ENCODE measurements at places on chromosomes 2 and 18.
A peak's percentile ranks its signal among the peaks of the same experiment; 100 is the strongest.

DNA sequence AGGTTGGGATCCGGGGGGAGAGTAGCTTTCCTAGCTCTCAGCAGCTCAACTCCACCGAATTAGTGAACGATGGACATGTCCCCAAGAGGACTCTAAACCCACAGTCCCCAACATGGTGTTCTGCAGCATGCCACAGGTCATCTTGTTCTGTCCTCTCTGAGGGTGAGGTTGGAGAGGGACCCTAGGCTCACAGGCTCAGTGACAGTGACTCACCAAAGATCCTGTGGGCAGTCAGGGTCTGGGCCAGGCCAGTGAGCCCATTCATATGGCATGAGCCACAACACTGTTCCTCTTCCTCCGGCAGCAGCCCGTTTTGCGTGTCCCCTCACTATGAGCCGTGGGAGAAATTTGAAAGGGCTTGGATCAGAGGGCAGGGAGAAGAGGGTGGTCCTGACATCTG is 2.8 kb upstream of the SLC20A1 start:
- DNase-seq, result no peak

DNA sequence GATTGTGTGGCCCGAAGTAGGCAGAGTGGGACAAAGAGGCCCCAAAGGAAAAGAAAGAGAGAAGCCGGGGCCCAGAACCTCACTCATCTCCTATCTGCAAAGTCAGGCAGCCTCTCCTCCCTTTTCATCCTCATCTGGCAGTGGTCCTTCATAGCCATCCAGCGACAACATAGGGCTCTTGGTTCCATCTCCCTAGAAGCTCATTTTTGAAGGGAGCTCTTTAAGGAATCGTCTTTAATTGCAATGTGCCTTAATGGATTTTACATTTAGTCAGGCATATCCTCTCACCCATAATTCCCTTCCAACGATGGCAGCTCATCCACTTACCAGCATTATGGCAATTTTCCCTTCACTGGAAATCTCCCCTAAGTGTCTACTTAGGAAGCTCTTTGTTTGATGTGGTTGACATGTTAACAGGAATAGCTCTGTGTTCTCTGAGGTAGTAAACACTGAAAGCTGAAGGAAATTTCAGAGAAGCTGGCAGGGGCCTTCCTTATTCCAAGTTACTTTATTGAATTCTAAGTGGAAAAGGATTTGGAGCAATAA is 780.6 kb downstream of the TSN start:
- DNase-seq, result no peak

- DNase-seq, result no peak
Measured at GRCh38 chr2:120385355-120386127, 39.6 kb downstream of the INHBB start.

DNA sequence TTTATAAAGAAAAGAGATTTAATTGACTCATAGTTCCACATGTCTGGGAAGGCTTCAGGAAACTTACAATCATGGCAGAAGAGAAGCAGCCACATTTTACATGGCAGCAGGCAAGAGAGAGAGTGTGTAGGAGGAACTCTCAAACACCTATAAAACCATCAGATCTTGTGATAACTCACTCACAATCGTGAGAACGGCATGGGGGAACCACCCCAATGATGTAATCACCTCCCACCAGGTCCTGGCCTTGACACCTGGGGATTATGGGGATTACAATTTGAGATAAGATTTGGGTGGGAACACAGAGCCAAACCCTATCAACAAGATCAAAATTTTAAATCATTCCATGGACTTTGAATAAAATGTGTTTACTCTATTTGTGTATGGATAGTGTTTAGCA is 575.6 kb downstream of the ADCYAP1 start:
- no peak for DNase-seq

GRCh38 chr2:233477548-233478433 is 88.8 kb downstream of the USP40 start:
- DNase-seq, result no peak

- DNase-seq, result peak; percentile 7
Measured at GRCh38 chr2:11446733-11447248, 19.2 kb downstream of the E2F6 start.

DNA sequence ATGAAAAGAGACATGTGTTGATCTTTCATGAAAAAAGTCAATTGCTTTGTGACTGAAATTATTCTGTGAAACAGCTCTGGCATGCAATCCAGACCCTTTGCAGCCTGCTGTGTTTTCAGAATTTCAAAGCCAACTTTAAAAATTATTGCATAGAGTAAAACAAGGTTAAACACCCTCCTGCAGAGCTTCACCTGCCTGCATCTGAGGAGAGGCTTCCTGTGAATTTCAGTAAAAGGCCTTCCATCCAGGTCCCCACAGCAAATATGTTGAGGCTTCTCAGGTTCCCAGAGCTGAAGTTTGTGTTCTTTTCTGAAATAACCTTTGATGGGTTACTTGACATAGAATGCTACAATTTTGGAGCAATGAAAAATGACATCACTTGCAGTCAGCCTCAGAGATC is 4.1 kb downstream of the XIRP2 start:
- no peak for DNase-seq

DNA sequence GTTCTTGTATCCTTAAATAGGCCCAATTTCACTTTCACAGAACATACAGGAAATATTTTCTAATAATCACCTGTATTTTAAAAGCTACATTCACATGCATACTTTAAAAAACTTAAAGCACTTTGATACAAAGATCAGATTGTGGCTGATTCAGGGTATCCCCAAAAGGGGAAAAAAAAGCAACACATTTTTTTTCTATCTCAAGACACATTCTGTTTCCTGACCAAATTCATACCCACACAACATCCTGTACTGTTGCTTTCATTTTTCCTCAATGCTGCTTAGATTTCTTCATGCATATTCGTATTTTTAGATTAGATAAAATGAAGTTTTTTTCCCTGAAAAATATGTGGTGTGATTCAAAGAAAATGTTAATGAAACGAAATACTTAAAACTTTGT is 122.5 kb downstream of the TMEFF2 start:
- DNase-seq, result no peak

DNA sequence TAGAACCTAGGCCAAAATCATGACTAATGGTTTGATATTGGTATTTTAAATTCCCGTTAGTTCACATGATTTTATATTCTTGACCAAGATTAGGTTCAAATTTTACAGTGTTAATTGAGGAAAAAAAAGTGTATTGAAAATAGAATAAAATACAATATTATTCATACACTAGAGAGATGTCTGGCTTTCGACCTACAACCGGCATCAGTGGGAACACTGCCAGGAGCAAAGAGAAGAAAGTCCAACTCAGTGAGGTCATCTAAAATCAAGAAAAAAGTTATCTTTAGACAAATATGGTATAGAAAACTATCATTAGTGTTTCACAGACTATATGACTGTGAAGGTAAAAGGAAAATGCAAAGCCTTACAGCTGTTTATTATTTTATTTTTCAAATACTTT is 81.5 kb downstream of the PIGN start:
- DNase-seq, result no peak

DNA sequence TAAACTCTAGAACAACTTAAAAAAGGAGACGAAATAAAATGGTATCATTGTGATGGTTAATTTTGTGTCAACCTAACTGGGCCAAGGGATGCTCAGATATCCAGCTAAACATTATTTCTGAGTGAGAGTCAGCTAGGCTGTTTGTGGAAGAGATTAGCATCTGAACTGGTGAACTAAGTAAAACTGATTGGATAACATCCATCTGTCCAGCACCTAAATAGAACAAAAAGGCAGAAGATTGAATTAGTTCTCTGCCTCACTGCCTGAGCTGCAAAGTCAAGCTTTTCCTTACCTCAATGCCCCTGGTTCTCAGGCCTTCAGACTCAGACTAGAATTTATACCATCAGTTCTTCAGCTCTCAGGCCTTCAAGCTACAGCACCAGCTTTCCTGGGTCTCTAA is 30.0 kb downstream of the PPP3R1 start:
- no peak for DNase-seq

GRCh38 chr2:32697156-32697555 is 69.3 kb downstream of the TTC27 start:
- DNase-seq, result no peak

DNA sequence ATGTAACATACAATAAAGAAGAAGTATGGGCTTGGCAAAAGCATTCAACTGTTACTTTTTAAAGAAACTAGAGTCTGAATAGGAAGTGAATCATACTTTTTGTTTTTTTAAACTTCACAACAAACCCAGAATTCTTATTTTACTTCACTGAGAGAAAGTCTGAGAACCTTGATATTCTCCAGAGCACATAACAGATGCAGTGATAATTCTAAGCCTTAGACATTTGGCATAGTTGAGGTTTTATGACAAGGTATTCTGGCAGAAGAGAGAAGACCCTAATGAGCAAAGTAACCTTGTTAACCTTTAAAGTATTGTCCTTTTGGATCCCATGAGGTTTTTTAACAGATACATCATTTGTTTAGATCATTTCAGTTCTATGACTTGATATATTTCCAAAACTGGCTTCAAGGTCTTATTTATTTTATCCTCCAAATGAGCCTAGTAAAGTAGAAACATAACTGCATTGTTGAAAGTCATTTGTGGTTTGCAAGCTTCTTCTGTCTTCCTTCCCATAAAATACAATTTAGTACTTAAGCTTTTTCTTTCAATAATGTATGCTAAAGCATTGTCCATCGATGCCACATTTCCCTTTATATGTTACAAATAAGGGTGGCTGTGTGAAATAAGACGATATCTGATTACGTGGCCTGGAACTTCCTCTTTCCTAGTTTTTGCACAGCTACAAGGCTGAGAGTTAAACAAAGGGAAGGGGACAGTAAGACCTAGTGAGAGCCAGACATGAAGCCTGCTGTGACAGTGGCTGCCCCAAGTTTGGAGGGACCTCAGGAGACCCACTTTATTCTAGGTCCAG is 86.1 kb upstream of the ITPRID2 start:
- DNase-seq, result no peak

GRCh38 chr2:5959836-5960820 is 267.9 kb downstream of the SOX11 start:
- no peak for DNase-seq

GRCh38 chr2:141137122-141137693 is 993.6 kb downstream of the LRP1B start:
- DNase-seq, result no peak

DNA sequence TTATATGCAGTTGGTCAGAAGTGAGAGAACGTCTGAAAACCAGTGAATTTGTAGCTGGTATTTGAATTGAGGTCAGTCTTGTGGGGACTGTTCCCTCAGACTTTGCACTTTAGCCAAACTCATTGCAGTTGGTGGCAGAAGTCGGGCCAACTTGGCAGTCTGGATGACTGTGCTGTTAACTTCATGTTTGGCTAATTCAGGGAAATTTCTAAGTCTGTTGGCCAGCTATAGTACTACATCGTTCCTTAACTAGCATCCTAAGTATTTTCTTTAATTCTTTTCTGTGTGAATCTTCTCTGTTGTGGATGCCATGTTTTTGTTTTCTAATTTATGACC is 806.8 kb upstream of the GCFC2 start:
- no peak for DNase-seq

DNA sequence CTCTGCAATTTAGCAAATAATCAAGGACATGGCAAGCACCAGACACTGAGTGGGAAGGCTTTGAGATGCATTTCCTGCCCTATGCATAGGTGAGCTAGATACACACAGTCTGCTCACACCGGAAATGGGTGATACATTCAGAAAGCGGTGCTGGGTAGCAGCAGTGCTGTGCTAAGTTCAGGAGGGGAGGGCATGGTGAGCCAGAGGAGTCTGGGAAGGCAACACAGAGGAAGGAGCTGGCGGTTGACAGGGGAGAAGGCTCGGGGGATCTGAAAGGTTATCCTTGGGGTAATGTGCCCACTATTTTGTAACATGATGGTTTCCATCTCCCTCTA is 57.4 kb upstream of the EPAS1 start:
- no peak for DNase-seq

- no peak for DNase-seq
Measured at GRCh38 chr2:239807568-239807967, 217.6 kb downstream of the NDUFA10 start.

Data from activated CD4-positive, CD25-positive, alpha-beta regulatory T cell (primary cell).